Posterior cingulate gyrus (tissue), 11 donors: ENCODE measurements at places on chromosomes 13 and 19.

DNA sequence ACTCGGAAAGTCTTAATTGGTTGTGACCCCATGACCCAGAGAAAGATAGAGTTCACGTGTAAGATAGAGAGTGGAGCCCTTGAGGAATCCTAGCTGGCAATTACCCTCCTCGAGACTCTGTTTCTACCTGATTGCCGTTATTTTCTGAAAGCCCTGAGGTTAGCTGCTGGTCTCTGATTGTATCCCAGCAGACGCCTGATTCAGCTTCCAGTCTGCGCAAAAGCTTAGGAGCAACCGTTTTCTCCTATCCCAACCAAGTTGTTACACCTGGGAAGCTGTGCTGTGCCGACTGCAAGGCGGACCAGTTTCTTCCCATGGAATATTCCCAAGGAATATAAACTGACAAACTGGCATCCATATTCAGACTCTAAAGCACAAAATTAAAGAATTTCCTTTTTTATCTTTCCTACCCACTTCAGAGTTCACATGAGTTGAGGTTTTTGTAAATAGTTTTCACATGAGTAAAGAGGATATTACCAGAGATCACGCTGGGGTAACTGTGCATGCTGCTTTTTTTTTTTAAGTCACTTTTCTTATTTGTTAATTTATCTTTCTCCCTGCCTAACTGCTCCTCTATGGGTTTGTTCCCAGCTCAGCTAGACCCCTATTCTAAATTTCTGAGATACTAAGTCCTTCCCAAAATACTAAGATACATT is 1.5 kb upstream of the TRPC4 start:
- DNase-seq, result no peak

- no peak for DNase-seq
Observed at GRCh38 chr19:5097331-5097930, 128.5 kb downstream of the KDM4B start.

DNA sequence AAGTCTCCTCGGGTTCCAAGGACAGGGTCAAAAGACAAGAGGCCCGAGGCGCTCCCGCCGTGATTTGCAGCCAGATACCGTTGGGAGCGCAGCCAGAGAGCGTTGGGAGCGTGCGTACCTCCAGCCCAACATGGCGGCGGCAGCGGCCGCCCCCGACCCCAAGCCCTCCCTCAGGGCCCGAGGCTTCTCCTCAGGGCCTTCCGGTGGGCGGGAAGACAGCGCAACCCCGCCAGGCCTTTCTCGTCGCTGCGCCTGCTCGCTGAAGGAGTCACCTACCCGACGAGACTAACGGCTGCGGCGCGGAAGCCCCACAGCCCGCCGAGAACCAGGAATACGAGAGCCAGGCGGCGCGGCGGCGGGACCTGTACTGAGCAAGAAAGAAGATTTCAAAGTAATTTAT is 3.2 kb upstream of the ZNF850 start:
- no peak for DNase-seq

- DNase-seq, result no peak
Observed at GRCh38 chr13:111111376-111111937, 3.7 kb upstream of the ARHGEF7 start.

DNA sequence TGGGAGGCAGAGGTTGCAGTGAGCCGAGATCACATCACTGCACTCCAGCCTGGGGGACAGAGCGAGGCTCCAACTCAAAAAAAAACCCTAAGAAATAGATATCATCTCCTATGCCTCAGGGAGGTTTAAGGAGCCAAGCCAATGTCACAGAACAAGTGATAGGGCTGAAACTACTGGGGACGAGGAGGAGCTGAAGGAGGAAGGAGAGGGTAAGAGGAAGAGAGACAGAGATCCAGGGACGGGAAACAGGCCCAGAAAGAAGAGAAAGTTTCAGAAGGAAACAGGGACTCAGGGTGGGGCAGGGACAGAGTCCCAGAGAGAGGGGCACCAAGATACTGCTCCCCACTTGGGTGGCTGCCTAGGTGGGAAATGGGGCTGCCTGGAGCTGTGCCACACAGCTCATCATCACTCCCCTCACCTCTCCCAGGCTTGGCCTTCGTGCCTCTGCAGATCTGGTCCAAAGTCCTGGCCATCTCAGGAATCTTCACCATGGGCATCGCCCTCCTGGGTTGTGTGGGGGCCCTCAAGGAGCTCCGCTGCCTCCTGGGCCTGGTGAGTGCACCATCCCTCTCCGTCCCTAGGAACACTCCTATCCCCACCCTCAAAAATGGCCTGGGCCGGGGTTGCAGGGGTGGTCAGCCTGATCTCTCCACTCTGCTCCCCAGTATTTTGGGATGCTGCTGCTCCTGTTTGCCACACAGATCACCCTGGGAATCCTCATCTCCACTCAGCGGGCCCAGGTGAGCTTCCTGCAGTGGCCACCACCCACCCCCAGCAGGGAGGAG is 1.5 kb downstream of the CD37 start:
- no peak for DNase-seq

GRCh38 chr19:45166723-45167252 is 6.0 kb upstream of the NKPD1 start:
- DNase-seq, result no peak

GRCh38 chr19:32875428-32875827 is 5.9 kb upstream of the SLC7A9 start:
- no peak for DNase-seq

DNA sequence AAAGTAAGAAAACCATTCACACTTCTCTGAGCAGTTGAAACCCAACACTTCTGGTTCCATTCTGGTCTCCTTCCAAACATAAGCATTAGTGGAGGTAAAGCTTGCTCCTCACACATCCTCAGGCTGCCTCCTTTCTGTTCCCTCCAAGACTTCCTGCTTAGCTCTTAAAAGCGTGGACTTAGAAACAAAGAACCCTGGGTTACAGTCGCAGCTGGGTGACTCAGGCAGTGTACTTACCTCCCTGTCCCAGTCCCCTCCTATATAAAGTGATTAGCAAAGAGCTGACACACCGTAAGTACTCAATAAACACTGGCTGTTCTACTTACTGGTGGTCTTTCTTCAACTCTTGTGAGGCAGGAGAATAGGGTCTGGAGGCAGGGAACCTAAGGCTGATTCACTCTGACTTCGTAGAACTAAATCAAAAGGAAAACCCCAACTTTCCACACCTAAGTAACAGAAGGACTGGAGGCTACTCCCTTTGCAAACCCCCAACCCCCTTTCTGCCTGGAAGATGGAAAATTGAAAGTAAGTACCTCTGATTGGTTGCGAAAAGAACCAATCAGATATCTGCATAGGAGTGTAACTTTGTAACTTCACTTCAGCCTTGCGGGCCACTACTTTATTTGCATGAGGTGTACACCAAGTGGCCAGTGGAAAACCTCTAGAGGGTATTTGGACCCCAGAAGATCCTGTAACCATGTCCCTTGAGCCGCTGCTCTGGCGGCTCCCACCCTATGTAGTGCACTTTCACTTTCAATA is 165.4 kb downstream of the SUCLA2 start:
- no peak for DNase-seq

GRCh38 chr13:92676246-92676645 is 550.4 kb upstream of the GPC6 start:
- no peak for DNase-seq

DNA sequence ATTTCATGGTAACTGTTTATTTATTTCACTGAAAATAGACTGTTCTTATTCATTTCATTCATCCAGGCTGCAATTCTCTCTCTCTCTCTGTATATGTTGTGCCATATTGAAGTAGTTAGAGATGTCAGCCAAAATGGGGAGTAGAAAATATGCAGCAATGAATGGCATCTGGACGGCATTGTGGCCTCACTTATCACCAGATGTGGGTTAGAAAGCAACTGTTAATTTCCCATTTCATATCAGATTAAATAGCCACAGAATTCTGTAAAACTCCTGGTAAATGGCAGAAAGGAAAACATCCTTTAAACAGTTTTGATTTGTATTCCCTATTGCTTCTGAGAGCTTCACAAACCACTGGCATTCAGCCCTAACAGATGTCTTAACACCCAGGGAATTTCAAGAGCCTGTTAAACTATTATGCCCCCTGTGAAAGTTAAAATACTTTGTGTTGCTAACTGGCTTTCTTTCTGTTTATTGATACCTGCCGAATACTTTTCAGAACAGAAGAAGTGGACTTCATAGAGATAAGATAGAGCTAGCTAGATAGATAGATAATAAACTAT is 1763.3 kb upstream of the MIR17HG start:
- no peak for DNase-seq
